ENCODE measurements at places on chromosomes 13 and 19.

DNA sequence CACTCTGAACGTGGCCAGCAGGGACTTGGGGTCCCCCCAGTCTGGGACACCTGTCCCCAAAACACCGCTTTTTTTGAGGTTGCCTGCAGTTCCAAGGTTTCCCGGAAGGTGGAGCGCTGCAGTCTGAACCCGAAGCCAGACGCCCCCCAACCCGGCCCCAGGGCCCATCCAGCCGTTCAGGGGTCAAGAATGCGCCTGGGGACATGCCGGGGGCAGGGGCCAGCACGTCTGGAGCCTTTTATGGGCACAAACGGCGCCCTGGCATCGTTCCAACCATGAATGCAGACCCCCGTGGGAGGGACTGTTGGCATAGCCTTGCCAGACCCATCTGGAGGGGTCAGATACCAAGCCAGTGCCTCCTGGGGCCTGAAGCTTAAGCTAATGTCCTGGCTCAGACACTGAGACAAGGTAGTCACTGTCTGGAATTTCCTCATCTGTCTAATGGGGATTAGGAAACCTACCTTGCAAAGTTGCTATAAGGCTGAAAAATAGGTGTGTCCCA lies 6.9 kb downstream of the S1PR5 start:
- H3K4me3 ChIP-seq: no peak overlapping the region
- H3K27ac ChIP-seq: no peak overlapping the region
- peaks cover 22% of the 10 kb centered on the region for H3K4me1 ChIP-seq
- H3K36me3 ChIP-seq: no peaks in the 10 kb centered on the region

GRCh38 chr19:37855098-37855497 lies 51.3 kb downstream of the WDR87 start:
- no peak overlapping the region for H3K27ac ChIP-seq
- peaks cover 5% of the 10 kb centered on the region for H3K27me3 ChIP-seq
- no peaks in the 10 kb centered on the region for H3K36me3 ChIP-seq
- DNase-seq: no peak

DNA sequence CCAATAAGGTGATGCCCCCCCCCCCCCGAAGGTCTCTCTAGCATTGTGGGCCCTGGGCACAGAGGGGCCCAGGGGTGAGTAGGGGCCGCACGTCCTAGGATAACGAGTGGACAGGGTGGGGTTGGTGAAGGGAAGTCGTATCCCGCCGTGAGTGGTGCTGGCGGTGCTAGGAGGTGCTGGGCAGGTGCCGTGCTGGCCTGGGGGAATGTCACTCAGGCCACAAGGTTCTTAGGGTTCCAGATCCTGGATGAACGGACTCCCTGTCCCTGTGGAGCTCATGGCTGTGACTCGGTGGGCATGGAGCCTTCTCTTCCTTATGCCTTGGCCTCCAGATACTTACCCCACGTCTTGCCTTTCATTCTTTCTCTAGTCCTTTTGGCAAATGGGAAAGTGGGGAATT lies 157.4 kb upstream of the SOX1 start:
- DNase-seq: no peak
- H3K4me1 ChIP-seq: no peaks in the 10 kb centered on the region
- no peaks in the 10 kb centered on the region for H3K36me3 ChIP-seq
- no peaks in the 10 kb centered on the region for H3K27me3 ChIP-seq

DNA sequence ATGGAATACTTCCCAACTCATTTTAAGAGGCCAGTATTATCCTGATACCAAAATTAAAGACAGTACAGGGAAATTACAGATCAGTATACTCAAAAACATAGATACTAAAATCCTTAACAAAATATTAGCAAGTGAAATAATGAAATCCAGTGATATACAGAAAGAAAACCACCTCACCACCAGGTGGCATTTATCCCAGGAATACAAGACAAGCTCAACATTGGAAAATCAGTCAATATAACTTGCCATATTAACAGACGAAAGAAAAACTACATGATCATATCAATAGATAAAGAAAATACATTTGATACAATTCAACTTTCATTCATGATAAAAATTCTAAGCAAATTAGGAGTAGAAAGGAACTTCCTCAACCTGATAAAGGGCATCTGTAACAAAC lies 6.7 kb upstream of the GNA15 start:
- no peak for DNase-seq
- no peak overlapping the region for H3K27ac ChIP-seq

DNA sequence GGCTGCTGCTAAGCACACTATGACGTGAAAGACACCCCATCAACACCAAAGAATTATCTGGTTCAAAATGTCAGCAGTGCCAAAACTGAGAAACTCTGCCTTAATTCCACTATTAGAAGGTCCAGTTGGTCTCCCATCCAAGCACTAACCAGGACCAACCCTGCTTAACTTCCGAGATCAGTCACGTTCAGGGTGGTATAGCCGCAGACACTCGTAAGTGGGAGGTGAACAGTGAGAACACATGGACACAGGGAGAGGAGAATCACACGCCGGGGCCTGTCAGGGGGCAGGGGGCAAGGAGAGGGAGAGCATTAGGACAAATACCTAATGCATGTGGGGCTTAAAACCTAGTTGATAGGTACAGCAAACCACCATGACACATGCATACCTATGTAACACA lies 83.4 kb downstream of the C13orf42 start:
- no peak for DNase-seq
- H3K27ac ChIP-seq: no peak overlapping the region
- H3K27me3 ChIP-seq: no peaks in the 10 kb centered on the region
- no peaks in the 10 kb centered on the region for H3K36me3 ChIP-seq
- no peak overlapping the region for H3K4me3 ChIP-seq

DNA sequence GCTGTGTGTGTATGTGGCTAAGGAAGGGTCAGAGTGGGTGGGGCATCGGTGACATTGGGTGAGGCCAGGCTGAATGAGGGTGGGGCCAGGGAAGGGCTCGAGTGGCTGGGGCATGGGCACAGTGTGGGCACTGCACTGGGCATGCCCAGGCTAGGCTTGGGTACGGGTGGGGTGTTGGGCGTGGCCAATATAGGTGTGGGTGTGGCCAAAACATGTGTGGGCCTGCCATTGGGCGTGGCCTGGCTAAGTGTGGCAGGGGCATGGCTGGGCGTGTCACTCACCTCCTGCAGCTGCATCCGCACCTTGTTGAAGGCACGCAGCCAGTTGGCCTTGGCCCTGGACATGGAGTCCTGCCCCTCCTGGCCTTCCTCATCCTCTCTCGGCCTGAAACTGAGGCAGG lies 33.2 kb downstream of the UNC13A start:
- no peaks in the 10 kb centered on the region for H3K4me1 ChIP-seq
- H3K4me3 ChIP-seq: no peak overlapping the region
- no peak for DNase-seq

DNA sequence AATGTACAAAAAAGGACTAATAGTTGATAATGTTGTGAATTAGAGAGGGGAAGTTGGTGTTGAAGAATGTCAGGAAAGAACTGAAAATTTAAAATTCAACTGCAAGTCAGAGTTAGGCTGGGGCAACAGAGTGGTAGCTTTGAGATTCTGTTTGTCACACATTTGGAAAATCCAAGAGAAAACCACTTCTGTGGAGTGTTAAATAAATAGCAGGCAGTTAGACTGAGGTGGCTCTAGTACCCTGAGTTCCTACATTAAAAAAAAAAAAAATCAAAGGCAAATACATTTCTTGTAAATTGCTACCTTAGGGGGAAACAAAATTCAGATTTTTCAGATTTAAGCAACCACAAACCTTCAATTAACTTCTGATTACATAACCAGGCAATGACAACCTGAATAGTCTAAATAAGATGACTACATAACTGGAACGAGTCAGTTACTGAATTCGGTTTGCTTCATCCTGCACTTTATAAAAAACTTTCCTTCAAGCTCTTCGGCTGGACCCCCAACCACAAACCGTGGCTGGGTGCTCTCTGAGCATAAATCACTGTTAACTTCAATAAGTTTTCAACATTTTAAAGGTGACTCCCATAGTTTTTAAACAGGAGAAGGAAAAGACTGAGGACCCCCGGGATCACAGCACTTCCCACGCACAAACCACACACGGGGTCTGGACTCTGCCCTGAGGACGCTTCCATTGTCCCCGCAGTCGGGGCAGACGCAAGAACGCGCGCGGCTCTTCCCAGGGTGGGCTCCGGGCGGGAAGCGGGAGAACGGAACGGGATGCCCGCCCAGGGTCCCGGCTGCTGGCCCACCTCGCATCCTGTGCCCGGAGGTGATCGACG lies 725 bp downstream of the ZNF682 start:
- H3K4me1 ChIP-seq: no peaks in the 10 kb centered on the region
- peak overlapping the region; percentile 93 for H3K4me3 ChIP-seq
- DNase-seq: no peak
- H3K27ac ChIP-seq: peak overlapping the region; percentile 70

DNA sequence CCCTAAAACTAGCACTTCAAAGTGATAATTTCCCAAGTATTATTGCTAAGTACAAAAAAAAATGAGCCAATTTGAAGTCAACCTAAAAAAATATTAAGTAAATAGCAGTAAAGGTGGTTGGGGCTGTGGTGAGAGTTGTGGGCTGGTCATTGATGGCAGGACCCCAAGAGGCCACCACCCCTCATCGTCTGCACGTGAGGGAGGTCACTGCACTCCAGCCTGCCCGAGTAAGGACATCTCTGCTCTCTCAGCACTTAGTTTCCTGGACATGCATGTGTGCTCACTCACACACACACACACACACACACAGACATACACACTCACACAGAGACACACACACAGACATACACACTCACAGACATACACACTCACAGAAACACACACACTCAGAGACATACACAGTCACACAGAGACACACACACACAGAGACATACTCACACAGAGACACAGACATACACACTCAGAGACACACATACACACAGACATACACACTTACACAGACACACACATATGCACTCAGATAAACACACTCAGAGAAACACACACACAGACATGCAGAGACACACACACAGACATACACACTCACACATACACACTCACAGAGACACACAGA lies 127.2 kb upstream of the SOX1 start:
- H3K4me1 ChIP-seq: no peaks in the 10 kb centered on the region
- H3K36me3 ChIP-seq: no peaks in the 10 kb centered on the region
- no peak overlapping the region for H3K4me3 ChIP-seq
- H3K27me3 ChIP-seq: no peaks in the 10 kb centered on the region
- no peak for DNase-seq

- H3K4me1 ChIP-seq: peaks cover 7% of the 10 kb centered on the region
- H3K36me3 ChIP-seq: no peaks in the 10 kb centered on the region
- DNase-seq: no peak
- H3K27me3 ChIP-seq: no peaks in the 10 kb centered on the region
- peak overlapping the region; percentile 38 for H3K4me3 ChIP-seq
These were observed 9.1 kb upstream of the C19orf12 start for GRCh38 chr19:29724102-29724641.

- no peaks in the 10 kb centered on the region for H3K36me3 ChIP-seq
- no peak overlapping the region for H3K4me3 ChIP-seq
- no peak for DNase-seq
- no peak overlapping the region for H3K27ac ChIP-seq
- H3K27me3 ChIP-seq: no peaks in the 10 kb centered on the region
- H3K4me1 ChIP-seq: no peaks in the 10 kb centered on the region
These were observed 547.5 kb upstream of the SPRY2 start for GRCh38 chr13:80888390-80888789.
